Type B pancreatic cell (in vitro differentiated cells): ENCODE measurements at places on chromosomes 11 and 22.
A peak's percentile ranks its signal among the peaks of the same experiment; 100 is the strongest.

DNA sequence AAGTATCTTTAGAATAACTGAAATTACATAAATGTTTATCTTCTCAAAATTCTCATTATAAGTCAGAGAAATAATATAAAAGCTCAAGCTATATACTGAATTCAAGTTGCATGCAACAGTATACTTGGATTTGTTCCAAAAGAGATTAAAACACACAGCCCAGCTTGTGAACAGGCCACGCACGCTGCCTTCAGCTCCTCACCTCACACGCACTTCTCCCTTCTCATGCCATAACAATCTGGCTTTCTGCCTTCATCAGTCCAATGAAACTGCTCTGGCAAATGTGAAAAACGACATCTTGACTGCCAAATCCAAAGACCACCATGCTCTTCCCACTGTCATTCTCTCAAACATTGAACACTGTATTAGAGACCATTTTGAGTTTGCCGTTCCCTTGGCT is 22.1 kb downstream of the ATP6V1E1 start:
- DNase-seq = no peak

GRCh38 chr11:9263840-9264315 is 1.3 kb downstream of the DENND5A start:
- no peak for DNase-seq

DNA sequence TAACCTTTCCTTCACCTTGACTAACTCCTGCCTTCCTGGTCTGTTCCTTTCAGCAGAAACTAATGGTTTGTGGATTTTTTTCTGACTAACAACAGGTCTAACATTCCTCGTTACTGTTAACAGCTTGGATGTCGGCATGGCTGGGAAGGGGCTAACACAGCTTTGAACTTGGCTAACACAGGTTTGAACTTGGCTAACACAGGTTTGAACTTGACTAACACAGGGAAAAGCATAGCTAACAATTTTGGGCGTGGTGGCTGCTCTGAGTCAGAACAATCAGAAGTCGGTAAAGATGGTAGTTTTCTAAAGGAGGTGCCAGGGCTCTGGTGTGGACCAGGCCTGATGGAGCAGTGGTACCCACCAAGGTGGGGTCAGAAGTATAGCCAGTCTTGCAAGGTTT is 16.1 kb downstream of the MIAT start:
- no peak for DNase-seq

DNA sequence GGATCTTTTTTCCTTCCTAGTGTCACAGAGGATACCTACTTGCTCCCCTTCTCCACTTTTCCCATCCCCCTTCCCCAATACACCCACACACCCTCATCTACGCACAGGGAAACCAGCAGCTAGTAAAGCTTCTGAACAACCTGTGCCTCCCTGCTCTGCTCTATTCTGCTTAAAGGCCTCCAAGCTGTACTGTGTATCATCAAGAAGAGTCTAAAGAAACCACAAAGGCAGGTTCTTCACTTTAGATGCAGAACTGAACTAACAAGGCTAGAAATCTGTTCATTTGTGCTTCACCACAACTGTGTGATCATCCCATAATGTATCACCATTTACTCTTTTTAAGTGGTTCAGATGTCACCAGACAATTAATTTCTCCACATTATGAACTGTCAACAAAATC is 132.5 kb downstream of the SGSM3 start:
- DNase-seq = no peak

DNA sequence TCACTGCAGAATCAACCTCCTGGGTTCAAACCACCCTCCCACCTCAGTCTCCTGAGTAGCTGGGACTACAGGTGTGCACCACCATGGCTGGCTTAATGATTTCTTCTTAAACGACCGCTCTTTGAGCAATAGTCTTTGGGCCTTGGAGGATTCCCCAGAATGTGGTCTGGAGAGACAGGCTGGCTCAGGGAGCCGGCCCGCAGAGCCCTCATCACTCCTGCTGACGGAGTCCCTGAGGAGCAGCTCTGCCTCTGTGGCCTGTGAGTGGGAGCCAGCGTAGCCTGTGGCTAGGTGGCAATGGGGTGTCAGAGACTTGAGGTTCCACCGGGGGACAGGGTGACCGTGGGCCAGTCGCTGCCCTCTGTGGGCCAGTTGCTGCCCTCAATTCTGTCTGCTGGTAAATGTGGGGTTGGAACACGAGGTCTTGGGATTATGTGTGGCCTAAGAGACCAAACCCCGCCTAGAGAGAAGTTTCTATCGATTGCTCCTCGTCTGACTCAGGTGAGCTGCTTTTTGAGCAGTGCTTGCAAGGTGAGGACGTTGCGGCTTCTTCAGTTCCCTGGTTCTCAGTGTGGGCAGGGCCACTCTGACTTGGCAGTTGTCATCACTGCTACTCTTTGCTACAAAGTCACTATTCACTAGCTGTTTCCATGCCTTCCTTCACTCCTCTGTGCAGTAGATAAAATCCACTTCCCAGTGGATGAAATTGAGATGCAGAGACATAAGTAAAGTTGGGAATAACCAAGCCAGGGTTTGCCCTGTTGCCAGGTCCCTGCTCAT is 124.8 kb upstream of the NECTIN1 start:
- DNase-seq = no peak

- peak; percentile 89 for DNase-seq
These were observed 1.5 kb upstream of the WNT11 start for GRCh38 chr11:76207642-76208401.

- no peak for DNase-seq
These were observed 43.4 kb downstream of the APOL5 start for GRCh38 chr22:35761037-35761436.

GRCh38 chr11:17508306-17508705 is 31.7 kb upstream of the ABCC8 start:
- DNase-seq = no peak

DNA sequence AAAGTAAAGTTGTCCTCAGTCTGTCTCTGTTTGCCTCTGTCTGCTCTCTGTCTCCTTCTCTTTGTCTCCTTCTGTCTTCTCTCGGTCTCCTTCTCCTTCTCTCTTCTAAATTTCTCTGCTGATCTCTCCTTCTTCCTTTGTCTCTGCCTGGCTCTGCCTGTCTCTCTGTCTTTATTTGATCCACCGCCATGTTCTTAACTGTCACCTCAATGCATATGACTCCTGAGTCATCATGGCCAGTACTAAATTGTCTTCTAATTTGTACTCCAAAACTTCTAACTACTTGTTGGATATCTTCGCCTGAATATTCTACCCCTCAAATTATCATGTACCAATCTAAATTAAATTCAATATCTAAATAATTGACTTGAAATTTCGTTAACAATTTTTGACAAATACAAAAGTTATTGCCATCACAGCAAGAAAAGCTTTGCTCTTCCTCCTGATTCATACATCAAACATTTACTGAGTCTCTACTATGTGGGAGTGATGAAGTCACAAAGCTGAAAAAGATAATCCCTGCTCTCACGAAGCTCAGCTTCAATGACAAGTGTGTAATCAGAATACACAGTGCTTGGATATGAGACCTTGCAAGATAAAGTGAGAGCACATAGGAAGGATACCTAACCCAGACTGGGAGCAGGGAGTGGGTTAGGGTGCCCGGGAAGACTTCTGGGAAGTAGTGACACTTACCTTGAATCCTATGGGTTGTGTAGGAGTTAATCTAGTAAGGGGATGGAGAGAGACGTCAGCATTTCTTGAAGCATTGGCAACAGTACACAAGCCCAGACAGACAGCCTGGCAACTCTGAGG is 193.0 kb downstream of the MAML2 start:
- DNase-seq = no peak

DNA sequence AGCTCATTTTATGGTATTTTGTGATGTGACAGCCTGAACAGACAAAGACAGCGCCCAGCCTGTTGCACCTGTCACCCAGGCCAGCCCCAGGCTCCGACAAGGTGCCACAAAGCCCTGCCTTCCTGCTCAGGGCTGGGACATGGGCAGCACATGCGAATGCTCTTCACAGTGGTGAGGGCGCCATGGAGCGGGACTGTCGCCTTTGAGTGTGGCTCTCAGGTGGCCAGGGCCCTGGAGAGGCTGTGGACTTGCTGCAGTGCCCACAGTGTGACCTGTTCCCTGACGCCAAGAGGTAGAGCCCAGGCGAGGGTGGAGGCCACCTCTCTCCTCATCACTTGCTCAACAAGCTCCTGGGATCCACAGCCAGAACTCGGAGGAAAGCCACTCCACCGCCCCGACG is 346.3 kb downstream of the SHANK2 start:
- no peak for DNase-seq

- DNase-seq = no peak
These were observed 226.2 kb upstream of the BLID start for GRCh38 chr11:122342089-122342744.

- DNase-seq = no peak
These were observed 840.2 kb upstream of the CNTN5 start for GRCh38 chr11:98180511-98180910.

- no peak for DNase-seq
These were observed 189.5 kb downstream of the FAM76B start for GRCh38 chr11:95599959-95600586.
